ENCODE measurements at places on chromosomes 7 and 10.

DNA sequence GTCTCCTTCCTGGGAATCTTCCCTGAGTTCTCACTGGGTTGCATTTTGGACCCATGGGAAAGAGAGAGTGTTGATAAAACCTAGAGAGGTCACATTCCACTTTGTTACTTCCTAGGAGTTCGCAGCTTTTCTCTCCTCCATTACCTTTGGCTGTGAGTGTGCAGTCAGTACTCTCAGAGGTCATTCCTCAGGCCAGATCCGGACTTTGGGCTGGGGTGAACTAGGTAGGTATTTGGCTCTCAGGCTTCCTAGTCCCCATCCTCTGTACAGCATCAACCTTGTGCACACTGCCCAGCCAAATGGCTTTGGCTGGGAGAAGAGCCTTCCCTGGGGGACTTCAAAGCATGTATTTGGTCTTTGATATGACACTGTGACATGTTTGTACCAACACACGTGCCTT lies 508.1 kb downstream of the LRMDA start:
- DNase-seq, result no peak

DNA sequence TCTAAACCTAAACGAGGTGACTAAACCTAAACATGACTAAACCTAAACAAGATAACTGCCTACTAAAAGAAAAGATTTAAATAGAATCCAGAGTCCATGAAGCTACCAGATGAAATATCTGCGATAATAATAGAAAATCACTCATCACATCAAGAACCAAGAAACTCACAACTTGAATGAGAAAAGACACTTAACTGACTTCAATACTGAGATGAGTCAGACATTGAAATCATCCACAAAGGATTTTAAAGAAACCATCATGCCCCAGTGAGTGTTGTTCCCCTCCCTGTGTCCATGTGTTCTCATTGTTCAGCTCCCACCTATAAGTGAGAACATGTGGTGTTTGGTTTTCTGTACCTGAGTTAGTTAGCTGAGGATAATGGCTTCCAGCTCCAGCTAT lies 416.0 kb downstream of the CALN1 start:
- DNase-seq, result no peak

DNA sequence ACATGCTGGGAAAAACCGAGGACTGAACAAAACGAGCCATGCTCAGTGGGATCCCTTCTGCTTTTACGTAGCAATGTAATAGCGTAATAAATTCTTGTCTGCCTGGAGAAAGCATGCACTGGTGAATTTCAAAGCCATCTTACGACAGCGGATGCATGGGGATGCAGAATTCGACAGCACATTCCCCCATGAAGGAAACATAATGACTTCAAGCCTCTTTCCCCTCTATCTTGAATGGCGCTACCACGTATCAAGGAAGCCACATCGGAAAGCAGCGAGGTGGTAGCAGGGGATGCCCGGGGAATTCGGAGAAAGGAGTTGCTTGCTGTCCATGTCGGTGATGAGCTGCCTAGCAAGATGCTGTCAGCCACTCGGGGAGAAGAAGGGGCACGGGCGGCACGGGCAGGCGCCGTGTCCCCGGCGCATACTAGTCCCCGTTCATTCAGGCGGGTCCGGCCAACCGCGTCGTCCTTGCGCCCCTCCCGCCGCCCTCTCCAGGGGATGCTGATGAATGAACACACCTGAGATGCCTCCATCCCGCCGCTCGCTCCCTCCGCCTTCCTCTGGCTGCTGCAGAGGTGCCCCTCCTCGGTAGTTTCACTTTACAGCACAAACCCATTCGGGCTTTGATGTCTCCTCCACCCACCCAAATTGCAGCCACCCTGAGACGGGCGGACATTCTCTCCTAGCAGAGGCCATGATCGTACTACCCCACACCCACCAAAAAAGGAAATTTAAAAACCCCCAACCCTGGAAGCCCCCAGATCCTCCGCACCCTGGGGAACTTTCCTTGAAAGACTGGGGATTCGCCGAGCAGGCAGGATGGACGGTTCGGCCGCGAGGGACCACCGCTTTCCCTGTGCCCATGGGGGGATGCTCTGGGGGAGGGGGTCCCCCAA lies 644 bp downstream of the SORBS1 start:
- peak; percentile 38 for DNase-seq

GRCh38 chr10:119526621-119527592 lies 15.6 kb downstream of the RGS10 start:
- no peak for DNase-seq

- peak; percentile 87 for DNase-seq
Measured at GRCh38 chr10:33643042-33643441, 308.6 kb upstream of the NRP1 start.

DNA sequence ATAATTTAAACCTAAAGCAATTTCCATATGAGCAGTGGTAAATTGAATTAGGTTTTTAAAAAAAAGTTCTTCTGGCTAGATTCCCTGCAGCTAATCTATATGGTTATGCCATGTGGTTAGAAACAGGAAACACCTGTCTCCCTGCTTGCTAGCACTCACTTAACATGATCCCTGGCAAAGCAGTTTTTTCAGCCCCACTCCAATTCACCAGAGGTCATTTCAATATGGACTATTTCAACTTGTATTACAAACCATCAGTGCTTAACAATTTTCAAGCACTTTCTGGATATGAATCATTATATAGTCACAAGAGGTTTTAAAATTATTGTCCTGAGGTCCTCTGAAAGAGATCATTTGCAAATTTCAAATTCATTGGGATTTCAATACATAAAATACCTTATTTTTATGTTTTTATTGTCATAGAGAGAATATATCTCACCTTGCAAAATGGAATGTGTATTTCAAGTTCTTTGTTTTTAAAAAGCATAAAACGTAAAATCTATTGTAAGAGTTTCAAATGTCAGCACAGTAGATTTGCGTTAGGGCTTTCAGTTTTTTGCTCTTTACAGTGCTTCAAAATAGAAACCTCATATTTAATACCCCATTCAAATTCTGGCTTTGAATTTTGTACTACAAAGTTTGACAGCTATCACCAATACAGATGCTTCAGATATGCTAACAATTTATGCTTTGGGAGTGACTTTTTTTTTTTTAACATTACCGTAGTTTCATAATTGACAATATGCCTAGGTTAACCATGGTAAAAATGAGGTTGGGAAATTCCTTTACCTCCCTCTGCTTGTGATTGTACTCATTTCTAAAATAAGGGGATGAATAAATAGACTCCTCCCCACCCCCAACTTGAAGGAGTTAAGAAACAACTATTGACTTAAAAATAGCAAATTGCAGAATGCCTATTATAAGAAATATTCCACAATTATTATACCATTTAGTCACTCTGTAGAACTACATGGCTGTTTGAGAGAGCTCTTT lies 117.5 kb upstream of the HGF start:
- no peak for DNase-seq

GRCh38 chr7:82566752-82567151 lies 123.2 kb upstream of the CACNA2D1 start:
- DNase-seq, result no peak

GRCh38 chr10:12360461-12360860 lies 11.1 kb downstream of the CAMK1D start:
- no peak for DNase-seq

- DNase-seq, result no peak
Measured at GRCh38 chr7:91603707-91604106, 276.8 kb downstream of the MTERF1 start.

Data from amniotic epithelial cell (primary cell).